SJSA1 (cell line): ENCODE measurements at places on chromosomes 5 and 9. TPM values are rescaled to one million over a fixed set of nuclear protein-coding genes. Genes with fewer than 3 reads are reported as not detected.

Gene SLC27A6
- 2.9 and 3.2 TPM in 2 replicates for total RNA-seq

Gene C1QTNF2
- 5.7 and 6.7 TPM in 2 replicates for total RNA-seq

Gene PTGER4
- 22.5 and 27.6 TPM in 2 replicates for total RNA-seq

Gene DNAH5
- 0.09 and 0.63 TPM in 2 replicates for total RNA-seq

Gene RLN1
- not detected in 2 replicates for total RNA-seq

Gene BRD3OS
- total RNA-seq = 4.0 and 9.2 TPM in 2 replicates

DNA sequence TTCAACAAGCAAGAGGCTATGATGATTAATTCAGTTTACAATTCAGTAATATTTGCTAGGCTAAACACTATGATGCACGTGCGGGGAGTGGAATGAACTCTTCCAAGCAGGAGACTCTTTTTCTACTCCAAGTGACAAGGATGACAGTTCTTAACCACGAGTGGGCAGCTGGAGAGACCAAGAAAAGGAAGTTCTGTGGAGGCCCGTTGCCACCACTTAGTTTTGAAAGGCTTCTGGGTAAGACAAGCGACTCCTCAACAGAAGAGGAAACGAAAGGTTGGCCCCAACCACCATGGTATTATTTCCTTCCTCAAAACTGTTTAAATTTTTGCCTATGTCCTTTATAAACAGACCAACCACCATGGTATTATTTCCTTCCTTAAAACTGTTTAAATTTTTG is 2.8 kb downstream of the DCAF12 start:
- DNase-seq = no peak
- peaks cover 23% of the 10 kb centered on the region for H3K36me3 ChIP-seq
- H3K4me3 ChIP-seq = no peak overlapping the region
- peaks cover 10% of the 10 kb centered on the region; the same call in 1 of the 2 replicates for H3K4me1 ChIP-seq
- H3K27ac ChIP-seq = no peak overlapping the region
- no peaks in the 10 kb centered on the region for H3K27me3 ChIP-seq

- H3K4me3 ChIP-seq = 0 out of 2 replicates have a peak within 1 kb of the TSS, but pooled peaks have one; percentile 8
- peaks cover 8% of the 10 kb centered on the region for H3K4me1 ChIP-seq
- H3K27ac ChIP-seq = no peak within 1 kb of the TSS
- DNase-seq = no peak
- peaks cover 43% of the 10 kb centered on the region for H3K27me3 ChIP-seq
Measured at GRCh38 chr9:113349445-113350094, at the start of gene BSPRY. BSPRY (plus strand) TSS chr9:113349541; CDS start chr9:113349580, 39 bp downstream.

- H3K4me3 ChIP-seq = no peak overlapping the region
- no peak overlapping the region for H3K27ac ChIP-seq
- peaks cover 55% of the 10 kb centered on the region for H3K4me1 ChIP-seq
- DNase-seq = no peak
Measured at GRCh38 chr5:143241892-143242291, 161.6 kb downstream of the NR3C1 start.

GRCh38 chr5:35237580-35238376 is 7.5 kb upstream of the PRLR start:
- H3K27ac ChIP-seq = no peak overlapping the region
- no peaks in the 10 kb centered on the region for H3K36me3 ChIP-seq

- H3K36me3 ChIP-seq = peaks cover 58% of the 10 kb centered on the region
- no peaks in the 10 kb centered on the region for H3K4me1 ChIP-seq
- no peak overlapping the region for H3K27ac ChIP-seq
- H3K4me3 ChIP-seq = no peak overlapping the region
Measured at GRCh38 chr9:106941916-106942315, 79.0 kb downstream of the ZNF462 start.

DNA sequence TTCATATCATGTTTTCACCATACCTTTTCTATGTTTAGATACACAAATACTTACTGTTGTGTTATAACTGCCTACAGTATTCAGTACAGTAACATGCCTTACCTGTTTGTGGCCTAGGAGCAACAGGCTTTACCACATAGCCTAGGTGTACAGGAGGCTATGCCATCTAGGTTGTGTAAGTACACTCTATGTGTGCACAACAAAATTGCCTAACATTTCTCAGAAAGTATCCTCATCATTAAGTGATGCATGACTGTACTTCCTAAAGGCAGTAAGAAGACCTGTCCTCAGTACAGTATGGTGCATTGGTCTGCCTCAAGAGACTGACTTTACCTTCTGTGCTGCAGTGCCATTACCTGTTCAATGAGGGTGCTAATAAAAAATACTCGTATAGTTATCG is 7.9 kb downstream of the TXN start:
- H3K27me3 ChIP-seq = no peaks in the 10 kb centered on the region
- DNase-seq = no peak
- no peak overlapping the region for H3K27ac ChIP-seq
- peaks cover 9% of the 10 kb centered on the region for H3K4me1 ChIP-seq
- no peak overlapping the region for H3K4me3 ChIP-seq

- peak; percentile 87 for DNase-seq
- peaks cover 30% of the 10 kb centered on the region for H3K4me1 ChIP-seq
- H3K36me3 ChIP-seq = no peaks in the 10 kb centered on the region
- no peak overlapping the region for H3K4me3 ChIP-seq
Measured at GRCh38 chr5:57441557-57441956, 41.1 kb downstream of the ACTBL2 start.

- peaks cover 26% of the 10 kb centered on the region for H3K4me1 ChIP-seq
- no peak for DNase-seq
- no peak overlapping the region for H3K27ac ChIP-seq
- no peaks in the 10 kb centered on the region for H3K27me3 ChIP-seq
- H3K4me3 ChIP-seq = no peak overlapping the region
Measured at GRCh38 chr9:99398241-99398640, 176.2 kb downstream of the SEC61B start.

- no peak for DNase-seq
- H3K27me3 ChIP-seq = no peaks in the 10 kb centered on the region
- no peak overlapping the region for H3K27ac ChIP-seq
- no peaks in the 10 kb centered on the region for H3K4me1 ChIP-seq
Measured at GRCh38 chr9:36250079-36250478, 8.2 kb downstream of the GNE start.

DNA sequence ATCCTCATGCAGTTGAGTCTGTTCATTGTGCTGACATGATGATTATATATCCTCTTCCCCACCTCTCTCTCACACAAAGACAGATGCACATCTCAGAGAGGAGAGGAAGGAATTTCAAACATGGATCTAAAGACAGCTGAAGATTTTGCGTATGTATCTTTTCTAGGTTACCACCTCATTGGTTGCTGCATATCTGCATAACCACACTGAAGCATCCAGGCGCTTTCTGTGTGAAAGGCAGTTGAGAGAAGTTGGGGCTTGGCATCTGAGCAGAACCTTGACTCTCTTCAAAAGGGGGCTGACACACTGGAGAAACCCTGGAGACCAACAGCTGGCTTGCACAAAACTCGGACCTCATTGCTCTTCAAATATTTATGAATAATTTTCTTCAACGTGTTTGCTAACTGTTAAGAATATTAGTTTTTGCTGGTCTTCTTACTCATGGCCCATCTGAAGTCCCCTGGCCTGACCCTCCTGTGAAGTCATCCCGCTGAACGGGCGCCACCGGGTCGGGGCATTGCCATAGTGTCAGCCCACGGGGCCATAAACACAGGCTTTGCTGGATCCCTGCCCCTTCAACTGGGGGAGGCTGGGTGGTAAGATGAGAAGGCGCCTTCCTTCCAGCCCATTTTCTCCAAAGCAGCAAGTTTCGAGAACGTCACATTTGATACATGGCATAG is 593.2 kb upstream of the CLINT1 start:
- H3K4me1 ChIP-seq = peaks cover 32% of the 10 kb centered on the region
- H3K27me3 ChIP-seq = no peaks in the 10 kb centered on the region
- no peaks in the 10 kb centered on the region for H3K36me3 ChIP-seq
- DNase-seq = no peak
- no peak overlapping the region for H3K4me3 ChIP-seq

GRCh38 chr9:21153336-21154017 is 11.8 kb upstream of the IFNW1 start:
- H3K4me3 ChIP-seq = no peak overlapping the region
- no peak for DNase-seq
- no peaks in the 10 kb centered on the region for H3K36me3 ChIP-seq
- H3K27me3 ChIP-seq = no peaks in the 10 kb centered on the region
- no peak overlapping the region for H3K27ac ChIP-seq

DNA sequence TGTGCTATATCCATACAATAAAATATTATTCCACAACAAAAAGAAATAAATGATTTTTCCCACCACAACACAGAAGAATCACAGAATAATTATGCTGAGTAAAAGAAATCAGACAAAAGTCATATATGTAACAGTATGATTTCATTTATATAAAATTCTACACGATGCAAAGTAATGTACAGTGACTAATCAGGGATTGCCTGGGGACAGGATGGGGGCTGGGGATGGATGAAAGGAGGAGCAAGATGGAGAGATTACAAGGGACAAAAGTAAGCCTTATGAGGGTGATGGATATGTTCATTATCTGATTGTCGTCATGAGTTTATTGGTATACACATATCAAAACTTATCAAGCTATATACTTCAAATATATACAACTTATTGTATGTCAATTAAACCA is 154.0 kb downstream of the FBN2 start:
- no peak for DNase-seq
- no peaks in the 10 kb centered on the region for H3K36me3 ChIP-seq
- no peak overlapping the region for H3K4me3 ChIP-seq

DNA sequence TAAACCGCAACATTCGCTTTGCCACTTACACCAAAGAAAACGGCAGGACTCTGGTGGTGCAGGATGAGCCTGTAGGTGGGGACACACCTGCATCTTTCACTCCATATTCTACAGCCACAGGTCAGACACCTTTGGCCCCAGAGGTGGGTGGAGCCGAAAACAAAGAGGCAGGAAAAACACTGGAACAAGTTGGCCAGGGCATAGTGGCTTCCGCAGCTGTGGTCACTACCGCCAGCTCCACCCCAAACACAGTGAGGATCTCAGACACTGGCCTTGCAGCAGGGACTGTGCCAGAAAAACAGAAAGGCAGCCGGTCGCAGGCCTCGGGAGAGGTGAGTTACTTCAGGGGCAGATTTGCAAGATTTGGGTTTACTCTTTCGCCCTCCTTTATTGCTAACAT is 33.8 kb downstream of the KDM3B start:
- H3K36me3 ChIP-seq = peaks cover 74% of the 10 kb centered on the region
- no peak for DNase-seq
- H3K27me3 ChIP-seq = no peaks in the 10 kb centered on the region
- peaks cover 6% of the 10 kb centered on the region for H3K4me1 ChIP-seq

DNA sequence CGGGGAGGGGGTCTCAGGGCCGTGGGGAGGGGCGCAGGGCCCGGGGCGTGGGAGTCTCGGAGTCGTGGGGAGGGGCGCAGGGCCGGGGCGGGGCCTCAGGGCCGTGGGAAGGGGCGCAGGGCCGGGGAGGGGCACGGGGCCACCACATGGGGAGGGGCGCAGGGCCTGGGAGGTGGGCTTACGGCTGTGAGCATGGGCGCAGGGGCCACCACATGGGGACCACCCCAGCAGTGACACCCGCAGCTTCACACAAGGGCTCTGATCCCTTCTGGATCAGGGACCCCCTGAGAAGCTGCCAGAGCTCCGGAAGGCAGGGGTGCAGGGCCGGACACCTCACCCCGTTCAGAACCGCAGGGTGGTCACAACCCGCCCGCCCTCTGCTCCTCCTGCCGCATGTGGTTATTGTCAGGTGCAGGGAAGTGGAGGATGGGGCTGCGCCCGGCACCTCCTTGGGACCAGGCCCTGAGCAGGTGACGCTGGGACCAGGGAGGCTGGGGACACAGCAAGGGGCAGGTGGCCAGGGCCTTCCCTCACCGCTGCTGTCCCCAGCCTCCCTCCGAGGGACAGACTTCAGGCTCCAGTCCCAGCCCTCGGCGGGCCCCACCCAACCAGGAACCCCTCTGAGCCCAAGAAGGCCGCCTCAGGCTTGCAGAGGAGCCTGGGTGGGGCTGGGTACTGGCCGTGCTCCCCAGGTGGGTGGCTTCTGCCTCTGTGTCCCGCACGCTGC is 53.7 kb downstream of the EXD3 start:
- no peaks in the 10 kb centered on the region for H3K4me1 ChIP-seq
- H3K27ac ChIP-seq = no peak overlapping the region
- no peak overlapping the region for H3K4me3 ChIP-seq
- no peak for DNase-seq

- no peaks in the 10 kb centered on the region for H3K27me3 ChIP-seq
- H3K27ac ChIP-seq = no peak overlapping the region
- no peaks in the 10 kb centered on the region for H3K36me3 ChIP-seq
- no peak overlapping the region for H3K4me3 ChIP-seq
- H3K4me1 ChIP-seq = no peaks in the 10 kb centered on the region
Measured at GRCh38 chr9:19445452-19445851, 36.6 kb downstream of the ACER2 start.

DNA sequence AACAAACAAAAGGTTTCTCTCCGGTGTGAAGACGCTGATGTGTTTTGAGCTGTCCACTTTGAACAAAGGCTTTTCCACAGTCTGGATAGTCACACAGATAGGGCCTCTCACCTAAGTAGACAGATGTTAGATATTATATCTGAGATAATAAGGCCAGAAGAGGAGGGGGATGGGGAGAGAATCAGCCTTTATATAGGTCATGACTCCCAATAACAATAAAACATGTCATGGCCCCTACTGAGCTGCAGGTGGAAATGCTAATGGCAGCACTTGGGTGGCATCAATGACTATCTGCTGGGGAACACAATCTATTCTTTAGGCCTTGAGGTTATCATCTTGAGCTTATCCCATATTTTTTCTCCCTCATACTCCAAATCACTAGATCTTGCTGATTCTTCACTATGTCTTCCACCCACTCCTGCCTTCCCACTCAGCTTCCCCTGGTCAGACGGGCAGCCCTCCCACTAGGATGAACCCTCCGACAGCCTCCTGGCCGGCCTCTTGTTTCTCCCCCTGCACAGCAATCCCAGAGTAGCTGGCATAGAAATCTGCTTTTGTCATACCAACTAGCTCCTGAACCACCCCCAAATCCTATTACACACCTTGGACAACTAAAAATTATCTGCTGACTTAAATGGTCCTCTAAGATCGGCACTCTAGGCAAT is 11.5 kb upstream of the SLC35D2 start:
- H3K4me1 ChIP-seq = peaks cover 8% of the 10 kb centered on the region; the same call in 1 of the 2 replicates
- no peaks in the 10 kb centered on the region for H3K27me3 ChIP-seq
- H3K4me3 ChIP-seq = no peak overlapping the region

DNA sequence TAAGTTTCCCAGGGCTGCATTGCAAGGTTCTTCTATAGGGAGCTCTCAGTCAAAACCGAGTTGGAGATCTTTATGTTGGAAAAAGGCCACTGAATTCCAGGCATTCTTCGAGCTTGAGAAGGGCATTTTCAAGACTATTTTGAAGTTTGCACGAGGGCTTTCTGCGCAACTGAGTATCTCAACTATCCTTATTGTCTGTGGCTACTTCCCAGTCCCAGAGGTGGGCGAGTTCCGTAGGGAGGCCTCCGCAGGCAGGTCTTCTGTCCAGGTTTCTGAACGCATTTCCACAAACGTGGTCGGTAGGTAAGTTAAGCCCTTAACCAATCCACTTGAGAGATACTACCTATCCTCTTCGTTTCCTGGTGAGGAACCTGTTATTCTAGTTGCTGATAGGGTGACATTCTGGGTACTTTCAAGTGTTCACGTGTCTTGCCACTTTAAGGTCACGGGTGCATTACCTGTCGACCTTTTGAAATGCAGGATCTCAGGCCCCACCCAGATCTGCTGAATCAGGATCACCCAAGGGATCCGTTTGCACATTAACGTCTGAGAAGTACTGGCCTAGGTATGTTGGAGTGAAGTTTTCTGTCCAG is 51.4 kb upstream of the TJP2 start:
- H3K4me1 ChIP-seq = peaks cover 8% of the 10 kb centered on the region
- no peak for DNase-seq
- peak overlapping the region; percentile 42; the same call in 1 of the 2 replicates for H3K27ac ChIP-seq
